D341Med (cell line): ENCODE measurements at places on chromosomes 7 and 10.
A peak's percentile ranks its signal among the peaks of the same experiment; 100 is the strongest.

DNA sequence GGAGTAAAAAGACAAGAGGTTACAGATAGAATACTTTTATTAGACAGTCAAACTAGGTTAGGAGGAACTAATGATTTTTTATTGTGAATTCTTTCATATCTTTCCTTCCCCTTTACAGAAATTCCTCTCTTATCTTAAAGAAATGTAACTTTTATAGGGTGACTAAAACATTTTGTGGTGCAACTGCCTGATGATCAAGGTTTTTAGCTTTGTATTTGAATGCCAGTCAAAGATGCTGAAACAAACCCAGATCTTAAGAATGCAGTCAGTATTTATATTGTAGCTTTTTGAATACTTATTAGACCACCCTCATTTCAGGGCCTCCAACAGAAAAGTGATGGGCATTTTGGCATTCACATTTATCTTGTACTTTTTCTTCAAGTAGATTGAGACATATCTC, 27.4 kb downstream of the TAX1BP1 start:
- DNase-seq, result no peak

DNA sequence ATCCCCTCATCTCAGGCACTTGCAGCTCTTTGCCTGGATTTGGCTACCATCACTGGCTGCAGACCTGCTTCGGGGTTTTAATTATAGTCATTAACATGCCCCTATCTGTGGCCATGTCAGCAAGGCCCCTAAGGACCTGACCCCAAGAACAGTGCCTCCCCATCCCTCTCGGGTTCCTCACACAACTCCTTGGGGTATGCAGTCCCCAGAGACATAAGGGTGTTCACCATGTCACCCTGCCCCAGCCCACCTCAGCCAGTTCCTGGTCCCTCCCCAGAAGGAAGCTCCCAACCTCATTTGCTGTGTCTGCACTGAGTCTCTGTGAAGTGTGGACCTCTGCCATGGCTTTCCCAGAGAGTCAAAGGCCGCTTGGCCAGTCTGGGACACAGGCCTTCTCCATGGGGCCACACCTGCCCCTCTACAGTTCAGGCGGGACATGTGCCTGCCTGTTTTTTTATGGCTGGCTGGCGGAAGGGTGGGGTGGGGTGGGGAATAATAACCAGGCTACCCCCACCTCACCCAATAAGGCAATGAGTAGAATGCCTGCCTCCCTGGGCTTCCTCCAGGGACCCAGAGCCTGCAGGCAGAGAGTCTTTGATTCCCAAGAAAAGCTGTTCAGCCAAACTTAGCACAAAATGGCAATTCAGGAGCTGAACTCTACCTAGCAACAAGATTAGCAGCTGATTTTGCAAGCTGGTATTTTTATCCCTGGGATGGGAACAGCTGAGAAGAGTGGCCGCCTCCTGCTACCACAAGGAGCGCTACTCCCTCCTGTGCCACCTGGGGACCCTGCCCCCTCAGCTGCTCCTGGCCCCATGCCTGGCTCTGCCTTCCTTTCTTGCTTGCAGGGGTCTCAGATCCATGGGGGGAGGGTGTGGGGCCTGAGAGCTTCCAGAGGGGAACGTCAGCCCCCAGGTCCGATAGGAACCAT, 23.7 kb upstream of the CAMK2B start:
- peak; percentile 61 for DNase-seq

DNA sequence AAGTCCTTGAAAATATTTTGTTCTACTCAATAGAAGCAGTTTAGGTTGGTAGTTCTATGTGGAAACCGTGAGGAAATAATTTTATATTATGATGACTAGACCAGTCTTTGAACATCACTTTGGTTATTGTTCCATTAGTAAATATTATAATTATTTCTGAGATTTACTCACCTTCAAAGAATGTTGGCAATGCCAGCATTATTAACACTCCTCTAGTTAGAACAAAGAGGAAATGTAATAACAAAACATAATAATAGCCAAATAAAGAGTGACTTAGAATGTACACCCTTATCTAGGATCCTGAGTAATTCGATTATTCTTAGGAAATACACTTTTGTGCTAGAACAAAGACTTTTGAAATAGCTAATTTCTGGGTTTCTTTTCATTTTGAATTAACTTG, 121.1 kb downstream of the CFTR start:
- DNase-seq, result no peak

GRCh38 chr10:80260295-80261243, 28.9 kb downstream of the MAT1A start:
- peak; percentile 46 for DNase-seq

GRCh38 chr10:132201111-132201969, 14.6 kb downstream of the DPYSL4 start:
- DNase-seq, result no peak

DNA sequence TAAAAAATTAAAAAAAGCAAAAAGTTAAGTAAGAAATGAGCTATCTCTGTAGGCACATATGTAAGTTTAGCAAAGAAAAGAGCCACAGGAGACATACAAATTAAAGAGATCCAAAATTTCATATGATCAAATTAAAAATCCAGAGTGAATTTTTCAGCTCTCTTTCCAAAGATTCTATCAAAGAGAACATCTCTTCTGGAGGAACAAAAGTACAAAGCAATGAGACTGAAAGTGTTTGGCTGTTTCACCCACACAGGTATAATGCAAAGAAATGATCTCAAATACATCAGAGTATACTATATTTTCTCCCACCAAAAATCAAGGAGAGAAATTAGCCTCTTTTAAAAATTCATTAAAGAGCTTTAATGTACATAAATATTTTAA, 74.8 kb upstream of the ASAH2 start:
- no peak for DNase-seq

GRCh38 chr10:57031346-57031745, 670.3 kb upstream of the ZWINT start:
- DNase-seq, result no peak

GRCh38 chr7:32533276-32534029, 38.2 kb downstream of the AVL9 start:
- no peak for DNase-seq

DNA sequence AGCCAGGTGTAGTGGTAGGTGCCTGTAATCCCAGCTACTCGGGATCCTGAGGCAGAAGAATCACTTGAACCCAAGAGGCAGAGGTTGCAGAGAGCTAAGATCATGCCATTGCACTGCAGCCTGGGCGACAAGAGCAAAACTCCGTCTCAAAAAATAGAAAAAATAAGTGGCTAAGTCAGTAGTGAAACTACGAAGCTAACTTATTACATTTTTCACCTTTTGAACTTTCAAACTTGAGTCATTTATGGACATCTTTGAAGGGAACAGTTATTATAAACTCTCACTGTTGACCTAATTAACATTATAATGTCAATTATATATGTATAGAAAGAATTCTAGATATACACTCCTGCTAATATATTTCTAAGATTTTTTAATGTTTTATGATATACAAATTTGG, 541.5 kb upstream of the C7orf33 start:
- no peak for DNase-seq

DNA sequence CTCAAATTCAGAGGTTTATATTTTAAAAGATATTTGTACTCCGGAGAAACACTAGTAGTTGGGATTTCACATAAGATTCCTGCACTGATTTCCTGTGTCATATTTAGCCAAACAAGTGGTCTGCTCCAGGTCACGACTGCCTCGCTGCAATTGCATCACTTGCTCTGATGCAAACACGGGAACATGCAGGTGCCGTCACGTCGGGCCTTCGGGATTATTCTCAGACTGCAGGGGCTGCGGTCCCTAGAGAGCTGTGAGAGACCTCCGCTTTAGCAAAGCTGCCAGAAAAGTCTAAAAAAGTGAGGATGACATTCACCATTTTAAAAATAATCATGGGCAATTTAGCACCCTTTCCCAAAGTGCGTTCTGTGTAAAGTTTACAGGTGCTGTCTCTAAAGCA, 93.5 kb upstream of the DDC start:
- DNase-seq, result no peak

- DNase-seq, result no peak
Measured at GRCh38 chr7:65317372-65317771, 56.3 kb upstream of the ZNF92 start.

GRCh38 chr7:134844200-134844599, 64.8 kb downstream of the CALD1 start:
- no peak for DNase-seq
